Activated T-cell treated with anti-CD3 and anti-CD28 coated beads for 4 hours (primary cell): ENCODE measurements at places on chromosomes 4 and X.
A peak's percentile ranks its signal among the peaks of the same experiment; 100 is the strongest.

DNA sequence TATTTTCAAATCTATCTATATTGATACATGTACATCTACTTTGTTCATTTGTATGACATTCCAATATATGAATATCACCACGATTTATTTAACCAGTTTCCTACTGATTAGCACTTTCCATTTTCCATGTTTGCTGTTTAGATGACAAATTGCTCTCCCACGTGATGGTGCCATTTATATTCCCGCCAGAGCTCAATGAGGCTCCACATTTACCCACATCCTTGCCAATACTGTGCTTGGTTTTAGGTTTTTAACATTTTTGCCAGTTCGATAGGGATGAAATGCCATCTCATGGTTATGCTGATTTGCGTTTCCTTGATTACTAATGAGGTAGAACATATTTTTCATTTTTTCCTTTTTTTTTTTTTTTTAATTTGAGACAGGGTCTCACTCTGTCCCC, 86.7 kb upstream of the TRIM2 start:
- DNase-seq, result no peak

- no peak for DNase-seq
Observed at GRCh38 chr4:124483048-124483906, 229.3 kb downstream of the ANKRD50 start.

- DNase-seq, result no peak
Observed at GRCh38 chr4:1463927-1464540, 57.8 kb upstream of the NKX1-1 start.

- DNase-seq, result no peak
Observed at GRCh38 chrX:54452920-54453319, 12.7 kb downstream of the TSR2 start.

- DNase-seq, result no peak
Observed at GRCh38 chrX:69158166-69158980, 6.9 kb downstream of the PJA1 start.

DNA sequence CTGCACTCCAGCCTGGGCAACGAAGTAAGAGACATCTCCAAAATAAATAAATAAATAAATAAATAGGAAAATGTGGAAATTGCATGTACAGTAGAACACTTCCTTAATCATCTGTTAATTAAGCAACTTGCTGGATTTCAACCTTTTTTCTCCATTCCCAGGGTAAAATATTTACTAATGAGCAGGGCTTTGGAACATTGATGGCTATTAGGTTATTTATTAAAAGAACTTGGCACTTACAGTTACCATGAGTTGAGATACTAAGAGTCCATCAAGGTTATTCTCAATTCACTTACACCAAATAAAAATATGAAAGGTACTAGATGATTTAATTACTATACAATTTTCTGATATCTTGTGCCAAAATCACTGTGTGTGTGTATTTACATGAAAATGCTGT, 607.1 kb downstream of the PCDH18 start:
- no peak for DNase-seq

DNA sequence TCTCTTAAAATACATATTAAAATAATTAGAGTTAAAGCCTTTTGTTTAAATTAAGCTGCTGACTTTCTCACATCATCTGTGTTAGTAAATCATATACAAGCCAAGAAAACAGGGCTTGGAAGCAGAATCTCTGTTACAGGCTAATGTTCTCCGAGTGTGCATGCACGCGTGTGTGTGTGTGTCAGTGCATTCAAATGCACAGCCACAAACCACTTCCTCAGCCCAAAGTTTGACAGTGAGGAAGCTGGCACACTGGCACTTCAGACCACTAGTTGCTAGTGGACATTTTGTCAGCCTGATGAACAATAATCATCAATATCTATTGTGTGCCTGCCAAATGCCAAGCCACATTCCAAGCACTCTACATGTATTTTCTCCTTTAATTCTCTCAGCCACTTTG, 5.6 kb downstream of the MAOB start:
- DNase-seq, result no peak

DNA sequence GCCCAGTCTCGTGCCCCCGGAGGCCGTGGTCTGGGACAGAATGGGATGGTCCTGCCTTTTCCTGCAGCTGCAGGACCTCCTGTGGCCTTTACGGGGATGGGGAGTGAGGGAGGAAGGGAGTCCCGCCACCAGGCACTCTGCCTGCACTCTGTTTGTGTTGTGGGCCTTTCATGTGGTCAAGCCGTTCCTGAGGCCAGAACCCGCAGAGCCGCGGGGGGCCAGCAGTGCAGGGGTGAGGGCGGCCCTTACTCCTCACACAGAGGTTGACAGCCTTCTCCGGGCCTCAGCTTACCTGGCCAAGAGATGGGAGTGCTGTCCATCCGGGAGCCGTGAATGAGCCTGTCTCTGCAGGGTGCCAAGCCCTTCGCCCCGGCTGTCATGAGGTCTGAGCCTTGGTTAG, 230.7 kb downstream of the AFAP1 start:
- DNase-seq, result no peak

- DNase-seq, result no peak
Observed at GRCh38 chr4:161929956-161930355, 233.8 kb downstream of the FSTL5 start.

DNA sequence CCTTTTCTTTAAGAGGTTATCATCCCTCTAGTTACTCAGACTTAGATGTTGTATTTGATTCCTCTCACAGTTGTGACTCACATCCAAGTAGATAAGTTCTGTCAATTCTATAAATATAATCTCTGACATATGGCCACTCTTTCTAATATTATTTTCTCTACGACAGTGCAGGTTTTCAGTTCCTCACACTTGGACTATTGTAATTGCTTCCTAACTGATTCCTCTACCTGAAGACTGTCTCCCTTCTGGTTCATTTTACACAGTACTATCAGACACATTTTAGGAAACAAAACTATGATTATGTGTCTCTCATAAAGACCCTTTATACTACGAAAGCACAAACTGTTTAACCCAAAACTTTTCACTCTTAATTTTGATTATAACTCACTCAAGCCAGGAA, 31.3 kb upstream of the GNRHR start:
- DNase-seq, result no peak

- DNase-seq, result no peak
Observed at GRCh38 chr4:55866973-55867574, 13.6 kb downstream of the EXOC1 start.

DNA sequence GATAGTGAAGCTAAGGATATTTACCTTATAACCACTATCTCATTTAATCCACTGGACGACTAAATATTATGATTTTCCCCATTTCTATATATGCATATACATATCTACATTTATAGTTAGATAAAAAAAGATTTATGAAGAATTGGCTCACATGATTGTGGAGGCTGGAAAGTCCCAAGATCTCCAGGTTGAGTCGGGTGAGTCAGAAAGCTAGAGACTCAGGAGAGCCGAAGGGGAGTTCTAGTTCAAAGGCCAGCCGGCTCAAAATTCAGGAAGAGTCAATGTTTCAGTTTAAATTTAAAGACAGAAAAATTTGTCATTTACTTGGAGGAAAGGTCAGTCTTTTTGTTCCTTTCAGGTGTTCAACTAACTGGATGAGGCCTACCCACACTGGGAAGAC, 158.2 kb upstream of the CPEB2 start:
- no peak for DNase-seq

DNA sequence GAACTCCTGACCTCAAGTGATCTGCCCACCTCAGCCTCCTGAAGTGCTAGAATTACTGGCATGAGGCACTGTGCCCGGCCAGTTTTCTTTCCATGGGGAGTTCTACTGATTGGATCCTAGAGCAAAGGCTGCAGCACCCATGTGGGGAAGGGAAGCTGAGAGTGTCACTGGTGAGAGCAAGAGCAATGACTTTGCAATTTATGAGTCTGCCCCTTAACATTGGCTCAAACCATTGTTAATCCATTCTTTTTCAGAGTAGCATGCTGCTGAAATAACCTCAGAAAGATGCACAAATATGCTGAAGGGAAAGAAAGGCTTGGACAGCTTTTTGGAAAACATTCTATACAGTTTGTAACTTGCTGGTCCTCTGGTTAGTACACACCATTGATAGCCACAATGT, 116.4 kb upstream of the PPARGC1A start:
- no peak for DNase-seq

GRCh38 chr4:52051615-52052474, 741 bp downstream of the SPATA18 start:
- DNase-seq, result no peak

DNA sequence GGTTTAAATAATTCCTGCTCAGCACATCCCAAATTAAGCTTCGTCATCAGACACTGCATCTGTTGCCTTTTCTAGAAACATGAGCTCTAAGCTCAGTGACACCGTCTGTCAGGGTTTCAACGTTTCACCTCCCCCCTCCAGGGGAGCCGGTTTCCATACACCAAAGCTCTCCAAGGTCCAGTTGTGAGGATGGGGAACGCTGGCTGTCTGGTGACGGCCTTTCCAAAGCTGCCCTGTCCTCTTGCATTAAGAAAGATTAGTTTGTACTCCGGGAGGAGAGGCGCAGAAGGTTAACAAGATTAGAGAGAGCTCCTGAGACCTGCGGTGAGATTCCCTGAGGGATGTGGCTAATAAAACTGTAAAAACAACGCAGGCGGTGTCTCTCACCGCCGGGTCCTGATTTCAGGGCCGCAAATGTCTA, 43.2 kb downstream of the ASMT start:
- no peak for DNase-seq

DNA sequence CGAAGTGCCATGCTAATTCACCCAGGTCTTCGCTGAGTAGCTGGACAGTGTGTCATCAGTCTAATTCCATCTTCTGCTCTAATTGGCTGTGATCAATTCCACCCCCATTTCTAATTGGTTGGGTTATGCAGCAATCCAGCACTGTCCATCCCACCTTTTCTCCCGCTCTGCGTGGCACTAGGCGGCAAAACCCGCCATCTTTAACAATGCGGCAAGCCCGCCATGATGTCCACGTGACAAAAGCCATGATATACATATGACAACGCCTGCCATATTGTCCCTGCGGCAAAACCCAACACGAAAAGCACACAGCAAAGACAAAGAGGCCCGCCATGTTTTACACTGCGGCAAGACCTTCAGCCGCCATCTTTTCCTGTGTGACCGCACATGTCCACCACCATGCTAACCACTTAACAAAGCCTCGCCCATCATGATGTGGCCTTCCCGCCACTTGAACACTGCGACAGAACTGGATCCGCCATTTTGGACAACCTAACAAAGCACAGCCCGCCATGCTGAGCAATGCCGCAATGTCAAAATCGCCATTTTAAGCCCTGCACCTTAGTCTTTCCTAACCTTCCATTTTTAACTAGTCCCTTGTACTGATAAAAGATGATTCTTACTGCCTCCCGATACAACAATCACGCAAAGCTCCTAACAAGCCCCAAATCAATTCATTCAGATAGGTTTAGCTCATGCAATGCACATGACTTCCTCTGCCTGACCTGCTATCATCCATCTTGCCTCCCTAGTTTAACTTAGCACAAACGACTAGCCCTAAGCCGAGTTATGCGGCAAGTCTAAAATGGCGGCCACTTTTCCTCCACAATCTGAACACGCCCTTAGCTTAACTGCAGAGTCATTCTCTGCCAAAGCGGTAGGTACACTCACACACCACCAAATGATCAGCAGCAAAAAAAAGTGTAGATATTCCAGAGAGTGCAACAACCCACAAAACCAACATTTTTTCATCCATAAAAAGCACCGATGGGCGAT, 288.3 kb downstream of the CHIC1 start:
- DNase-seq, result no peak

DNA sequence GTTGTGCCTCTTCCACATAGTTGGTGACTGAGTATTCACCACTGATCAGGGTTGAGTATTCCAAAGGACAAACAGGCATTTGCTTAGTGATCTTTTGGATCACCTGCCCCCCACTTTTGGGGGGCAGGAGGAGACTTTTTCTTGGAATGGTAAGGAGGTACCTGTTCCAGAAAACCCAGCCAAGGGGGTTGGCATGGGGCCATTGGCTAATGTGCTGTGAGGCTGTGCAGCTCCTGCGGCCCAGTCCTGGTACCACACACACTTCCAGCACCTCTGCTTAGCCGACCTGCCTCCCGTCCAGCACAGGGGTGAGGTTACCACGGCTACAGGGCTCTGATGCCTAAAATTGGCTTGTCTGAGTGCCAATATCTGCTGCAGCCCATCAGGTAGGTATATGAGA, 40.1 kb upstream of the MGST2 start:
- DNase-seq, result no peak

DNA sequence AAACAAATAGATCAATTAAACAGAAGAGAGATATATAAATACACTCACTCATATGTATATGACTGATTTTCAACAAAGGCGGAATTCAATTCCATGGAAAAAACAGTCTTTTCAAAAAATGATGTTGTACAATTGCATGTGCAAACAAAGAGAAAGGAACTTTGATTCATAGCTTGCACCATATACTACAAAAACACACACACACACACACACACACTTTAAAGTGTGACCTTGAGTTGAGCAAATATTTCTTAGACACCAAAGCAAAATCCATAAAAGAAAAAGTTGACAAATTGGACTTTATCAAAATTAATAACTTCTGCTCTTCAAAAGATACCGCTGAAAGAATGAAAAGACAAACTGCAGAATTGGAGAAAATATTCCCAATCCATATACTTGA, 168.8 kb downstream of the EVC2 start:
- no peak for DNase-seq

GRCh38 chr4:113116414-113117357, 67.2 kb downstream of the ANK2 start:
- DNase-seq, result no peak

DNA sequence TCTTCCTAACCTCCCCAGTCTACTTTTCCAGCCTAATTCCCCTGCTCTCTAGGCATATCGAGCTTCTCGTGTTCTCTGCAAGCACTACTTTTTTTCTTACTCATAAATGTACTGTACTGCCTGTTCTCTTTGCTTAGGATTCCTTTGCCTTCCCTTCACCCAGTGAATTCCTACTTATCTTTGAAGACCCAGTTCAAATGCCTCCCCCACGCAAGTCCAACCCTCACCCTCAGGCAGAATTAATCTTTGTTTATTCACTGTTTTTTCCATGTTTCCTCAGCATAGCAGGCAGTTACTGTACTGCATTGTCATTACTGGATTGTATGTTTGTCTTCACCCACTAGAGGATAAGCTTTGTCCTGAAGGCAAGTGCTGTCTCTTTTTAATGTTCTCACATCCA, 287.7 kb downstream of the BMPR1B start:
- DNase-seq, result no peak

- no peak for DNase-seq
Observed at GRCh38 chrX:63918611-63919010, 133.6 kb upstream of the ARHGEF9 start.

GRCh38 chrX:39813631-39814277, 284.0 kb downstream of the BCOR start:
- no peak for DNase-seq

- DNase-seq, result no peak
Observed at GRCh38 chr4:172962564-172963353, 205.9 kb upstream of the GALNT7 start.

GRCh38 chr4:20418861-20419451, 167.3 kb downstream of the SLIT2 start:
- no peak for DNase-seq

GRCh38 chr4:148868191-148868590, 426.0 kb upstream of the NR3C2 start:
- no peak for DNase-seq

GRCh38 chrX:31376408-31377022, 304.7 kb upstream of the FTHL17 start:
- DNase-seq, result no peak

DNA sequence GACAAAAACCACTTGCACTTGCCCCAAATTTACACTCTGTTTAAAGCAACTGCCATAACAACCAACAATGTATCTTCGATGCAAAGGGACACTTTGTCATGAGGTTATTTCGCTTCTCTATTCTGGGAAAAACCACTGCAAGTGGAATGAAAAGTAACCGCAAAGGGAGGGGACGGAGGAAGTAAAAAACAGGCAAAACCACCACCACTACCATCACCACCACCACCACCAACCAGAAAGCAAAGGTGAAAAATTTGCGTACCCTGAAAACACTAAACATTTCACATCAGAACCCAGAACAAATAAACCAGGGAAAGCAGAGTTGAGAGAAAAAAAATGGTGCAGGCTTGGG, 1.2 kb upstream of the N4BP2 start:
- peak; percentile 11 for DNase-seq
